ENCODE measurements at places on chromosomes 3 and 15.

- no peak for DNase-seq
These were observed 92.3 kb upstream of the FHIT start for GRCh38 chr3:61343543-61343942.

- no peak for DNase-seq
These were observed 12.5 kb downstream of the MBNL1 start for GRCh38 chr3:152281133-152281713.

GRCh38 chr3:27643355-27643754 lies 78.8 kb downstream of the EOMES start:
- DNase-seq, result no peak

- no peak for DNase-seq
These were observed 125.6 kb upstream of the ROPN1 start for GRCh38 chr3:124117486-124117885.

DNA sequence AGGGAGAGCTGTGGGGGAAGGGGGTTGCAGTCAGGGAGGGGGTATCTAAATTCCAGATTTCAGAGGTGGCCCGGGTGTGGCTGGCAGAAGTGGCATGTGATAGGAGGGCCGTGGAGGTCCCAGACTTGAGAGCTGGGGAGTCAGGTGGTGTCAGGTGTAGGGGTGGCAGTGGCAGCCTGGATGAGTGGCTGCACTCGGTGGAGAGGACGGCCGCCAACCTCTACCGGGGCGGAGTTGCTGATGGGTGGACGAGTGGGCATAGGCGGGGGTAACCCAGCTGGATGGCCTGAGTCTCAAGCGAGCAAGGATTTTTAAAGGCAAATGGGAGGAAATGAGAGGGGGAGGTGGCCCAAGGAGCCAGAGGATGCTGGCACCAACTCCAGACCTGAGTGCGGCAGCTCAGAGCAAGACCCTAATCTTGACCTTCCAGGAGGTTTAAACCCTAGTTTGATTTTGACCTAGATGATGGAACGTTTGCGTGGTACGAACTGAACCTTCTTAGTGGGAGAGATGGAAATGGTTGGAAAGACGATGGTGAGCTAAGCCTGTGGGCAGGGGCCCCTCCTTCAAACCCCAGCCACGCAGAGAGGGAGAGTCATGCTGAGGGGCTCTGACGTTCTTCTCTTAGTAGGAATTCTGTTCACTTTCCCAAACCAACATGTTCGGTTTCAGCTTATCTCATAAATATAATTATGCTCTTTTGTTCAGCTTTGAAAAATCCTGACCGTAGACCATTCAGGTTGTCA lies 8.0 kb downstream of the TRAK1 start:
- no peak for DNase-seq

- peak; percentile 22 for DNase-seq
These were observed 3.1 kb downstream of the MYLK start for GRCh38 chr3:123880998-123881561.

DNA sequence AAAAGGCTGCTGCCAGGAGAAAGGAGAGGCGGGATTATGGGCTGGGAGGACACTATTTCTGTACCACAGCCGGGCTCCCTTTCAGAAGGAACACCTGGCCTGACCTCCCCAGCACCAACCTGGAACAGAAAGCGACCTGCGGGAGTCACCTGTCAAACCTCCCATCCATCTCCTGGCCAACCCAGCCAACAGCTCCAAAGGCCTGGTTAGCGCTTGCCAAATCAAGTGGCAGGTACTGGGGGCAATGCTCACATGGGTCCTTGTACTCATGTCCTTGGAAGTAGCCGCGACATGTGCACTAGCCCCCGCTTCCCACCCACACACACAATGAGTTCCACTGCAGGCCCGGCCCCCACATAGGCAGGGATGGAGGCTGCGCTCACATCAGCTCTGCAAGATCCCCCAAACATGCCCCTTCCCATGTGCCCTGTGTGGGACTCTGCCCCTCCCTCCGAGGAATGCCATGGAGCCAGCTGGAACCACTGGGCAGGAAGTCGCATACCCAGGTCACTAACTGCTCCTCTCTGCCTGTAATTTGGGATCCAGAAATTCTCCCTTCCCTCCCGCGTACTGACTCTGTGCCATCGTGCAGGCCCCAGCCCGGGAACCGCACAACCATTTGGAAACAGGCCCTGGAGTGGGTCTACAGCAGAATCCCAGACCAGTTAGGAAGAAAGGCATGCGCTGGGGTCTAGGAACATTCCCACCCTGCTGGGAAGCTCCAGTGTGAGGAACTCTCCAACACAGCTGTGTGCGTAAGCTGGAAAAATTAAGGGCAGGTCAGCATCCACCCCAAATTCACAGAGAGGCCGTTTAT lies 98.9 kb downstream of the LRIG1 start:
- no peak for DNase-seq

DNA sequence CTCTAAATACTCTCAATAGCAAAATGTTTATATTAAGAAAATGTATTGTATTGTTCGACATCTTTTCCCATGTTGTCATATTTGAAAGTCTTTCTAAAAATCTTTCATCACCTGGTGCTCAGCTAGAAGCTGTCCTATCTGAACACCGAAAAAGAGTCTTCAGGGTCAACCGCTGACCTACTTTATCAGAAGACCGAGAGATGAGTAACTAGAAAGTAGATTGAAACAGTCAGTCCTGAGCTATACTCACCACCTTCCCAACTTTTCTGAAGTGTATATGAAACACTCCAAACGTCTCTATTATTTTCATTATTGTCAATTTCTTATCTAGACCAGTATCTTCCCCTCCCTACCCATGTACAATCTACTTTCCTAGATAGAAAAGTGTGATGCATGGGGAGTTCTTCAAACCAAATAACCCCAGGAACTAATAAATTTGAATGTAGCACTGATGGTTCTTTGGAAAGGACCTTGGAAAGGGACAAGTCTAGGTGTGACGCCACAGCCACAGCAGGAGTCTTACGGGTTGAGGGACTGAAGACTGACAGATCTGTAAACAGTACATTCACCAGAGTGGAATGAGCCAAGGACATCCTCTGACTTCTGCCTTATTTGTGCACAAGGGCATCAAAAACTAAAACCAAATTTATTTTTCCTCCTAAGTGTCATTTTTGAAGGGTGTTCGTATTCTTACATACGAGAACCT lies 58.6 kb downstream of the TMOD3 start:
- no peak for DNase-seq

GRCh38 chr3:78642226-78643035 lies 1125.4 kb downstream of the ROBO1 start:
- DNase-seq, result no peak

DNA sequence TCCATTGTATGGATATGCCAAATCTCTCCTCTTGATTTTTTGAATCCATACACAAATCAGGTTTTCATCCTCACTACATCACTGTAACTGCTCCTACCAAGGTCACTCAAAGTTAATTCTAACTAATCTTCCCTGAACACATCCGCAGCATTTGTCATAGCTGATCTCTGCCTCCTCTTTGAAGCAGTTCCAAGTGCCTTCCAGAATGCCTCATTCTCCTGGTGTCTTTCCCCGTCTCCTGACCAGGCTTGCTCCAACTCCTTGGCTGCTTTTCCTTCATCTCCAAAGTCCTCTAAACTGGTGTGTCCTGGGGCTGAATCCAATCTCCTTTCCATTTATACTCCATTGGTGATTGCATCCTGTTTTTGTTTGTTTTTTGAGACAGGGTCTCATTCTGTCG lies 26.8 kb downstream of the KLHDC8B start:
- no peak for DNase-seq

DNA sequence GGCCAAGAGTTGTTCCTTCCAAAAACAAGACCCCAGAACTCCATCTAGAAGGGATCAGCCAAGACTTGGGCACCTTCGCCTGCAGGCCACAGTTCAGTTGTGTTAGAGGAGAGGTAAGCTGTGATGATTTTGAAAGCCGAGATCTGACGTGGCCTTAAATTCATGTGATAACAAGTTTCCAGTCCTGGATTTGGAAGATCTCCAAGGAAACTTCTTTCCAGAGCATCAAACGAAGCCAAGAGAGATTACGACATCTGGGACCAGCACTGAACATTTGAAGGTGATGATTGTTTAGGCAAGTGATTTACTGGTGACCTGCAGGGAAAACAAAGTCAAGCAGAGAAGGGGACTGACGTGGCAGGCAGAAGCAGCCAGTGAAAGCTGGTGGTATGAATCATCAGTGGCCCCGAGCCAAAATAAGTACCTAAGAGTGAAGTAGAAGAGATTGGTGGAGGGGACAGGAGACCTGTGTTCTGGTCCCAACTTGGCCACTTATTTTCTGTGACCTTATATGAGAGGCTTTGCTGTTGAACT lies 339.0 kb upstream of the PROK2 start:
- DNase-seq, result no peak

GRCh38 chr3:126026761-126027160 lies 57.2 kb downstream of the SLC41A3 start:
- no peak for DNase-seq

GRCh38 chr15:68921926-68922325 lies 8.4 kb upstream of the SPESP1 start:
- DNase-seq, result no peak

GRCh38 chr15:65812916-65813315 lies 20.8 kb upstream of the DENND4A start:
- DNase-seq, result no peak

DNA sequence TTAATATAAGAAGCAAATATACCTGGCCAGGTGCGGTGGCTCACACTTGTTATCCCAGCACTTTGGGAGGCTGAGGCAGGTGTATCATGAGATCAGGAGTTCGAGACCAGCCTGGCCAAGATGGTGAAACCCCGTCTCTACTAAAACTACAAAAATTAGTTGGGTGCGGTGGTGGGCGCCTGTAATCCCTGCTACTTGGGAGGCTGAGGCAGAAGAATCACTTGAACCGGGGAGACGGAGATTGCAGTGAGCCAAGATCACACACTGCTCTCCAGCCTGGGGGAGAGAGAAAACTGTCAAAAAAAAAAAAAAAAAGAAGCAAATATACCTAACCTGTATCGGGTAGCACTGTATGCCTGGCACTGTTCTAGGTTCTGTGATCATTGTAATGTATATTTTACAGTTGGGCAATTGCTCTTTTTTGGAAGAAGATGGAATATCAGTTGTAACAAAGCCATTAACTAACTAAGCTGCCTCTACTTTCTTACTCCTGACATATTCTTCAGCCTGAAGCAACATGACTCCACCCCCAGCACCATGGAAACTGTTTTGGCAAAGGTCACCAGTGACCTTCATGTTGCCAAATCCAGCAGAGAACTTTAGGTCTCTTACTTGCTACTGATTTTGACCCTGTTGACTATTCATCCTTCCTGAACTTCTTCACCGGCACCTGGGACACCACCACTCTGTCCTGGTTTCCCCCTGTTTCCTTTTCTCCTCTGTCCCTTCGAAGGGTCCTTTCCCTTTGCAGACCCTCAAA lies 203.8 kb downstream of the RPLP1 start:
- no peak for DNase-seq

DNA sequence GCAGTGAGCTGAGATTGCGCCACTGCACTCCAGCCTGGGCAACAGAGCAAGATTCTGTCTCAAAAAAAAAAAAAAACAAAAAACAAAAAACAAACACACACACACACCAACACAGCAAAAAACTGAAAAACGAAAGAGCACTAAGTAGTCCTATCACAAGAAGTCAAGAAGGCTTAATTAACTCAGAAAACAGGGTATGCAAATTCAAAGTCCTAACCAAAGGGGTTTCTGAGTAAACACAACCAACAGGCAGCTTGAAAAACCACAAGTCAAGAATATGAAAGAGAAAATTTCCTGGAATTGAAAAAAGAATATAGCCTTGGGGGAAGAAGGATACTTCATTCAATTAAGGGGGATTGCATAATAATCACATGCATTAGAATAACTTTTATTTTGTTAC lies 37.7 kb upstream of the PARP14 start:
- DNase-seq, result no peak

- DNase-seq, result no peak
These were observed 53.9 kb downstream of the EIF4E3 start for GRCh38 chr3:71671216-71671845.

- DNase-seq, result no peak
These were observed 25.0 kb downstream of the CSPG4 start for GRCh38 chr15:75687486-75688277.

GRCh38 chr15:42858540-42858939 lies 62.0 kb downstream of the TTBK2 start:
- no peak for DNase-seq

- DNase-seq, result no peak
These were observed 39.2 kb downstream of the MBNL1 start for GRCh38 chr3:152307829-152308474.

- DNase-seq, result no peak
These were observed 19.8 kb downstream of the CDV3 start for GRCh38 chr3:133593243-133593642.

GRCh38 chr3:115217292-115217677 lies 70.2 kb upstream of the ZBTB20 start:
- DNase-seq, result no peak

DNA sequence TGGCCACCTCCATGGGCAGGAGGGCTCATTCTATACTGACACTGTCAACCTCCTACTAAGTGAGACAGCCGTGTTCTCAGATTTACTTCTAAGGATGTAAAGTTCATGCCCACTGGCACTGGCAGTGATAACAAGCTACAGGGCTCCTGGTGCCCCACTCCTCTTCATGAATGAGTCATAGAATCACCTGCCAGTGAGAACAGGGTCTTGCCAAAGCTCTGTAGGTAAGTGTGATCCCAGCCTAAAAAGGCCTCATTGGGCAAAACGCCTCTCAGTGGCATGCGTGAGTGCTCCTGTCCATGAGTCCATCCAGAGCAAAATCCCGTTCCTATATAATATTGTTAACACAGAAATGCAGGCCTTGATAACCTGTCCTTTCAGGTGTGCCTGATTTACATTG lies 17.4 kb downstream of the PXYLP1 start:
- DNase-seq, result no peak

GRCh38 chr3:147090461-147090860 lies 315.9 kb downstream of the ZIC4 start:
- no peak for DNase-seq

- DNase-seq, result peak; percentile 75
These were observed 147.0 kb upstream of the SLCO3A1 start for GRCh38 chr15:91706322-91707032.

- no peak for DNase-seq
These were observed 59.5 kb downstream of the MINDY2 start for GRCh38 chr15:58830556-58830955.

- DNase-seq, result no peak
These were observed 49.5 kb downstream of the DZIP1L start for GRCh38 chr3:138065949-138066348.

DNA sequence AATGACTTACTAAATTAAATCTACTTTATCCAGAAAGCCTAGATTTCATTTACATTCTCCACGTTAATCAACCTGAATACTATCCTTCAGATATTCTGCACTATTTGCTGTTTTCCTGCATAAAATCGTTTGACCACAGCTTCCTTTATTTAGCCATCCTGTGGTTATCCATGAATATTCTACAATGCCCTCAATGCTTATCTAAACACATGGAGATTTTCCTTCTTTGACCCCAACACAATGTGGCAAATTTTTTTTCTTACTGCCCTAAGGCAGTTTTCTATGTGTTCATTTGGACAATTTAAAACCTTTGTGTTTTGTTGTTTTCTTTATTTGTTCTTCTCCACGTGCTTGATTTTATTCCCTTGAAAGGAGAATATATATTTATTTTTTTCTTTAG lies 495.5 kb upstream of the ROBO1 start:
- DNase-seq, result no peak

GRCh38 chr15:41019174-41019573 lies 65.9 kb downstream of the CHAC1 start:
- DNase-seq, result no peak
